ENCODE measurements at places on chromosomes 3 and 15.

DNA sequence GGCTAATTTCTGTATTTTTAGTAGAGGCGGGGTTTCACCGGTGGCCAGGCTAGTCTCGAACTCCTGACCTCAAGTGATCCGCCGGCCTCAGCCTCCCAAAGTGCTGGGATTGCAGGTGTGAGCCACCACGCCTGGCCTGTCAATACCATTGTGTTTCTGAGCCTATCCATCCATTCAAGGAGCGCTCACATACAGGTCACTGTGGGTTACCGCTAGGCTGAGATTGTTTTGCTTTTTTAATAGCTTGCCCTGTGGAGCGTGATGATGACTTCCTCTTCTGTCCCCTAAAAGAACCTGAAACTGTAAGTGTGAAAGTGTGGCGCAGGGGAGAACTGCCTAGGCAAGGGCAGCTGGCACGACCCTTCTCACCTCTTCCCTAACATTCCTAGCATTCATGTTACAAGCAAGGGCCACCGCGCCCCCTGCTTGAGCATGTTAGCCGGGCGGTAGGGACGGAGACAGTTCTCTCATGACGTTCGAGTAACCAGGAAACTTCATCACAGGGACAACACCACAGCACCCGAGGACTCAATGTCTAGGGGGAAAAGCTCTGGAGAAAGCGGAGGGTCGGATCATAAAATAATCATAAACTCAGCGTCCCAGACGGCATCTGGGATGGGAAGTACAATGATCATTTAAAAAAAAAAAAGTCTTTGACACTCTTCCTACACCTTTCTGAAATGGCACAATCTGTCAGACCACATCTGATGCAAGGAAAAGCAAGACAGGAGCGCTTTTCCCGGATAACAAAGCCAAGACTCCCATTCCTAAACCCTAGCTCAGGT, 790 bp downstream of the LAMP3 start:
- no peak overlapping the region for H3K27ac ChIP-seq
- peaks cover 20% of the 10 kb centered on the region for H3K27me3 ChIP-seq
- H3K4me1 ChIP-seq, result peaks cover 2% of the 10 kb centered on the region
- peak overlapping the region; percentile 70 for H3K4me3 ChIP-seq

DNA sequence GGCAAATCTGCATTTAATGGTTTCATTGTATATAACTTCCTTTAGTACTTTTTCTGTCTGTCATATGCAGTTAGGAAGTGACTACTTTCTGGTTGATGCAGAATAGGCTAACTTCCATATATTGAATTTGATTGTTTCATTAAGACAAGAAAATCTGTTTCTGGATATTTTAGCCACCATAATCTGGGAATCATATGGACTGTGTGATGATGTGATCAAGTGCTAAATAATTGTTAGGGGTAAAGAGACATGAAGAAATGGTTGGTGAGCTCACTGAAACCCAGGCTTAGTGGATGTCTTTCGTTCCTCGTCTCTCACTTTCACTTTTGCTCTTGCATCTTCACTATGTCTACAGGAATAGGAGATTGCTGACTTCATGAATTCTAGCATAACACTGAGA, 3.5 kb upstream of the MNS1 start:
- peaks cover 20% of the 10 kb centered on the region for H3K27me3 ChIP-seq
- H3K4me1 ChIP-seq, result peaks cover 14% of the 10 kb centered on the region
- no peak overlapping the region for H3K27ac ChIP-seq
- no peak for DNase-seq
- peak overlapping the region; percentile 68 for H3K4me3 ChIP-seq
- H3K36me3 ChIP-seq, result no peaks in the 10 kb centered on the region

DNA sequence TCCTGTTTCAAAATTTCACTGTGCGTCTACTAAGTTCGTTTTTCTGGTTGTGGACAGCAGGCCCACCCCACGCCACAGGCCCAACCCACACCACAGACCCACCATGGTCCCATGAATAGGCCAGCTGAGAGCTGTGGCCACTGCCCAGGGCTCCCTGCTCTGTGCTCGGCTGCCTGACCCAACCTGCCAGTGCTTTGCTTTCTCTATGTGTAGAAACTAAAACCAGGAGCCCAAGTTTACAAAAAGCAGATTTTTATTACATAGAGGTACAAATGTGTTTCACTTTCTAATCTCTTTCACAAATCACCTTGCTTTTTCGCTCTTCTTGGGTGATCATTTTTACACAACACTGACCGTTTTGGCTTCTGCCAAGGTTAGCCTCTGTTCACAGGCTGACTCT, 69.1 kb downstream of the HERC2 start:
- peaks cover 44% of the 10 kb centered on the region for H3K36me3 ChIP-seq
- H3K4me1 ChIP-seq, result no peaks in the 10 kb centered on the region
- no peak overlapping the region for H3K4me3 ChIP-seq
- DNase-seq, result no peak

DNA sequence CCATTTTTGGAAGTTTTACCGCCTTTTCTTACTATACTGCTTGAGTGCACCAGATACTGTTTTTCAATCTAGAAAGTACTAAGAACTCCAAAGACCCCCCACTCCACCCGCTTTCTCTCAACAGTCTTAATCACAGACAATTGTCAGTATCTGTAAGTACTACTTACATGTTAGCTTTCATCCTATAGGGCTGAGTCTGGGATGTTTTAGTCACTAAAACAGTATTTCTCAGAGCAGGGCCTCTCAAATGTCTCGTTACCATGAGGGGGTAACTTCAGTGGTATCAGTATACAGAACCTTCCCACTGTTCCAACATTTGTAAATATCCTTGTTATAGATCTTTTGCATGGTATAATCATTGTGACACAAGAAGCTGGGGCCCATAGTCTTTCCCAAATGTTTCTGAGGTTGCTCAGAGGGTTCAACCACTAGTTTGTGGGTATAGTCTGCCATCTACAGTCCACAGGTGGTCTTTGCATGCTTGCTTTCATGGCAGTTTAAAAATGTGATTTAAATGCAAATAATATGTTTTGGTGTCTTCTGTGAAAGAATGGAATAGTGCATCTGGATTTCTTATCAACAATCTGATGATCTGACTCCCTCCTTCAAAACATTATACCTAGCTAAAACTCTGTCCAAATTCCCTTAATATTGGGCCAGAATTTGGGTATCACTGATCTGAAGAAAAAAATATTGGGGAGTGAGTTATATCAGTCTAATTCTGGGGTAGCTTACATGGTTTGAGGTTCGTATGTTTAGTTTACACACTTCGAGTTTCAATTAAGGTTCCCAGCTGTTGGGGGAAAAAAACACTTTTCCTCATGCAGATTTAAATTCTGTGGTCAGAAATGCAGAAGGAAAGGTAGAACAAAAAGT, 18.0 kb upstream of the DNAJC13 start:
- no peaks in the 10 kb centered on the region for H3K4me1 ChIP-seq
- peaks cover 3% of the 10 kb centered on the region for H3K27me3 ChIP-seq
- no peaks in the 10 kb centered on the region for H3K36me3 ChIP-seq

- H3K27ac ChIP-seq, result no peak overlapping the region
- no peaks in the 10 kb centered on the region for H3K36me3 ChIP-seq
- no peak overlapping the region for H3K4me3 ChIP-seq
- H3K27me3 ChIP-seq, result no peaks in the 10 kb centered on the region
- peak; percentile 87 for DNase-seq
These were observed 191.7 kb downstream of the GOLGA6L6 start for GRCh38 chr15:20349774-20350498.
